ENCODE measurements at places on chromosomes 12 and 14. TPM values are rescaled to one million over a fixed set of nuclear protein-coding genes. Genes with fewer than 3 reads are reported as not detected.

DTX3 gene
- 17.1 TPM for total RNA-seq

GUCY2C gene
- not detected for total RNA-seq

KRT79 gene
- total RNA-seq, result not detected

CCDC198 gene
- not detected for total RNA-seq

KRT3 gene
- not detected for total RNA-seq

CYP46A1 gene
- total RNA-seq, result 0.59 TPM

GNB3 gene
- 1.4 TPM for total RNA-seq

OR6C4 gene
- not detected for total RNA-seq

LRFN5 gene
- total RNA-seq, result under 0.01 TPM

NANOG gene
- under 0.01 TPM for total RNA-seq

MGAT4C gene
- under 0.01 TPM for total RNA-seq

TRIM9 gene
- 1.1 TPM for total RNA-seq

RHOJ gene
- 3.8 TPM for total RNA-seq

HOXC4 gene
- 3.3 TPM for total RNA-seq

ZNF385A gene
- 0.88 TPM for total RNA-seq

GAS2L3 gene
- total RNA-seq, result 33.3 TPM

KRT82 gene
- not detected for total RNA-seq

ULK1 gene
- total RNA-seq, result 13.3 TPM

Data from osteoblast (primary cell).